ENCODE measurements at places on chromosomes 6 and 20. TPM values are rescaled to one million over a fixed set of nuclear protein-coding genes. Genes with fewer than 3 reads are reported as not detected.
A peak's percentile ranks its signal among the peaks of the same experiment; 100 is the strongest.

SPATS1 gene
- not detected for polyA plus RNA-seq

GRCh38 chr6:82766476-82766875, 299.2 kb downstream of the UBE3D start:
- peak; percentile 8 for DNase-seq

ANKEF1 gene
- polyA plus RNA-seq = 0.06 TPM

GRCh38 chr6:148854096-148854495, 107.3 kb downstream of the UST start:
- DNase-seq = no peak

SLC29A1 gene
- 18.4 TPM for polyA plus RNA-seq

CDKN1A gene
- 856 TPM for polyA plus RNA-seq

SLC17A4 gene
- polyA plus RNA-seq = not detected

GRCh38 chr6:21507811-21508210, 85.7 kb upstream of the SOX4 start:
- no peak for DNase-seq

DNA sequence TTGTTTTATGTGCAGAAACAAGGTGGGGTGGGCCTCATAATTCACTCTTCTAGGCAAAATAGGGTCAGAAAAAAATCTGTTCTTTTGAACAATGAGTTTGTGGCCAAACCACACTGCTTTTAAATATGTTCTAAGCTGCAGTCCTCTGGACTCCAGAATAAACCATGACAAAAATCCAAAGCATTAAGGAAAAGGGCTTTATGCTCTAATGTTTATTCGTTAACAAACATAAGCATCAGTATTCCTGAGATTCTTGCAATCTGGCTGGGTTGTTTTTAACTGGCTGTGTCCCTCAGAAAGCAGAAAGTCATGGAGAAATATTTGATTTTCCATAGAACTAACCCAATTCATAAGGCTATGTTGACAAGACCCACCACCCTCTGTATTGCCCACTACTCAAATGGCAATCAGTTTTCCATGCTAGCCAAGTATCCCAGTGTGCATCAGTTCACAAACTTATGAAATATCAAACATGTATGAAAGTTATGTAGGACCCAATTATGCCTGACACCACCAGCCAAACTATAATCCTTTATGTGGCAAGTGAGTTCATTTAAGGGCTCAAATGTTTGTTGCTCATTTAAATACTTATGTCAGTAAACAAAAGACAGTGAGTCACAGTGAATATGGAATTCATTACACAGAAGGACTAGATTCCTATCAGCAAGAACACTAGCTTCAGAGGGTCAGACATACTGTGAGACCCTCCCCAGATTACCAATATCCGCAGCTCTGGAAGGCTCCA, 45.1 kb downstream of the PKHD1 start:
- no peak for DNase-seq

DPPA5 gene
- polyA plus RNA-seq = not detected

- DNase-seq = no peak
Measured at GRCh38 chr6:107290491-107290890, 168.9 kb downstream of the PDSS2 start.

DNA sequence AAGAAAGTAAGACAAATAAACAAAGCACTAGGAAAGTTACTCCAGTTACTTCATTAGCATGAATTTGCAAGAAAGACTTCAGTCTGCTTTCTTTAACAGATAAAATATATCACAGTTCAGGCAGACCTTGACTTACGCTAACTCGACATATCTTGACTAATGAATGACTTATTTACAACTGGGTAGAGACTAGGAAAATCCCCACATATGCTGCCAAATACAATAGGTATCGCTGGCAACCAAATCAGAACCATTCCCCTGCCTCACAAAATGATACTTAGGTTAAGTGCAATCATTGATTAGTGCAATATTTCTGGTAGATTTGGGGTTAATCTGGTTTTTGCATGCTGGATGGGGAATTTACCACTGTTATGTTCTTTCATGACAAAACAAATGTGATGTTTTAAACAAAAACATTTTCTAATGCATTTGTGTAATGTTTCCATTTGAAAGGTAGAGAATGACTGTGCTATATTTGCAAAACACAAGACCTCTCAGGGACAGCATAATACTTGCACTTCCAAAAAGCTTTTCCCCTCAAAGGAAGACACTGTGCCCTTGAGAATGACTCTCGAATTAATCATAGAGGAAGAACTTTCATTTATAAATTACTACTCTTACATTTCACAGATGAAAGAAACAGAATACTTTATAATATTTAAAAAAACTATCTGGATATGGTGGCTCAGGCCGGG, 101.6 kb downstream of the PRKN start:
- no peak for DNase-seq

GRCh38 chr20:58005581-58006345, 222.7 kb downstream of the ANKRD60 start:
- DNase-seq = no peak

ENPP1 gene
- 34.2 TPM for polyA plus RNA-seq

F13A1 gene
- polyA plus RNA-seq = not detected

DNA sequence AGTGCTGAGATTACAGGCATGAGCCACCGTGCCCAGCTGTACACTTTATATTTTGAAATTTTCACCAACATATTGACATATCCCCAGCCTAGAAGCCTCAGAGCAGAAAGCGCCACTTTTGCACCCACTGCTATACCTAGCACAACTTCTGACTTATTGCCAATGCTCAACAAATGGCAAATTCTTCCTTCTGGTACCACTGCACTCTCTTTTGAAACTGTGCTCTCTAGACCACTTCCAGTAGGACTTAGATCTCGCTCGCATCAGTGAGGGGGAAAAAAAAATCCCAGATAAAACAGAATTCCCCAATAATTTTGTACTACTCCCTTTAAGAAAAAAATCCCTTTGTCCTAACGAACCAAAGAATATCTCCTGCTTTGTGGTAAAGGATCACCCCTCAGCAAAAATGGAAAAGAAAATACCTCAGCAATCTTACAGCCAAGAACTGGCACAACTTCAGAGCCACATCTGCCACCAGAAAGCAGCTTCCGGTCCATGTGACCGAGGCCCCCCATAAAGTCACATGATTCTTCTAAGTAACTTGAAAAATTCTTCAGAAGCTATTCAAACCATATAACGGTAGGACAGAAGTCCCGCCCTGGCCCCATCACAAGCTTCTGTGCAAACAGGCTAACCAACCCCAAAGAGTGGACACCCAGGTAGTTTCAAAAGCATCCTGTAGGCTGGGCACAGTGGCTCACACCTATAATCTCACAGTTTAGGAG, 18.5 kb upstream of the IL17F start:
- DNase-seq = no peak

GRCh38 chr6:111912904-111913303, 39.7 kb upstream of the FYN start:
- DNase-seq = no peak

DNA sequence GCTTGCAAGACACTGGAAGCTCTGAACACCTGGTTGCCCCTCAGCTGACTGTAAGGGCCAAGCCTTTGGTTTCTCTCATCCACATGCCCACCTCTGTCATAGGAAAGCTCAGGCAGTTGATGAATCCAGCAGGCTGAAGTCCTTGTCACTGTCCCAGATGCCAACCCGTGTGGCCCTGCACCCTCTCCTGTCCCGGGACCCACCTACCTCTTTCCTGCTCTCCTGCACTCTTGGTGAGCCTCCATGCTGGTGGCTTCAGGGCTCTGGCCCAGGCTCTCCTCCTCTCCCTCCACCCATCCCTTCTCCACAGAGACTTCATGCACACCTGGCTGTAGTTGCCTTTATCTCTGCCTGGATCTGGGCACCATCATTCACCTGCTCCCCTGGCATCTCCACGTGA, 4.0 kb upstream of the GID8 start:
- DNase-seq = no peak

DNA sequence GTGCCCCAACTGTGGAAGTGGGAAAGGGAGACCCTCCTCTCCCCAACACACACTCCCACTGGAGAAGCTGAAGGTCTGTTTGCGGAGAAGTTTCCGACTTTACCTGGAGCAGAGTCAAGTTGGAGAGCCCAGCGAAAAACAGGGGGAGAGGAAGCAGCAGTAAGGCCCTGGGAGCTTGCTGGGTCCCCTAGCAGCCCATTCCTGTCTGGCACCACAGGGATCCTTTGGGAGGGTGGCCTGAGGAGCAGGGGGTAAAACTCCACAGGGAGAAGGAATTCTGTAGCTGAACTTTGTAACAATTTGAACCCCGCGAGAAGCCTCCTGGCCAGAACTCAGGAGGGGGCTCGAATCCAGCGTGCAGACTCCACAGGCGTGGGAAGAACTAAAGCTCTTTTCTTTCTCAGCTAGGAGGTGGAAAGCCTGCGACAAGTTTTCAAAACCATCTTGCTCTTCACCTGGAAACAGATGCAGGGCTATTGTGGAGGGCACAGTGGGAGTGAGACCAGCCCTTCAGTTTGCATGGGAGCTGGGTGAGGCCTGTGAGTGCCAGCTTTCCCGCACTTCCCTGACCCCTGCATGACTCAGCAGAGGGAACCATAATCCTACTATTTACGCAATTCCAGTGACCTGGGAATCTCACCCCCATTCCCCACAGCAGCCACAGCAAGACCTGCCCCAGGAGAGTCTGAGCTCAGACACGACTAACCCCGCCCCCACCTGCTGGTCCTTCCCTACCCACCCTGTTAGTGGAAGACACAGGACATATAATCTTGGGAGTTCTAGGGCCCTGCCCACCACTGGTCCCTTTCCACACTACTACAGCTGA, 25.8 kb downstream of the SERPINB9 start:
- DNase-seq = no peak

RNF217 gene
- 3.2 TPM for polyA plus RNA-seq

FNDC11 gene
- 0.15 TPM for polyA plus RNA-seq

TBX18 gene
- polyA plus RNA-seq = 5.1 TPM

GRCh38 chr20:64137598-64138031, 26.6 kb upstream of the MYT1 start:
- no peak for DNase-seq

AVP gene
- polyA plus RNA-seq = not detected

GRCh38 chr6:22954749-22955385, 385.5 kb downstream of the HDGFL1 start:
- DNase-seq = peak; percentile 2

- DNase-seq = no peak
Measured at GRCh38 chr6:38678178-38678760, 24.7 kb downstream of the GLO1 start.

THEMIS gene
- 0.33 TPM for polyA plus RNA-seq

CNR1 gene
- polyA plus RNA-seq = not detected

GRCh38 chr6:113380591-113380990, 476.6 kb upstream of the MARCKS start:
- DNase-seq = no peak

DNA sequence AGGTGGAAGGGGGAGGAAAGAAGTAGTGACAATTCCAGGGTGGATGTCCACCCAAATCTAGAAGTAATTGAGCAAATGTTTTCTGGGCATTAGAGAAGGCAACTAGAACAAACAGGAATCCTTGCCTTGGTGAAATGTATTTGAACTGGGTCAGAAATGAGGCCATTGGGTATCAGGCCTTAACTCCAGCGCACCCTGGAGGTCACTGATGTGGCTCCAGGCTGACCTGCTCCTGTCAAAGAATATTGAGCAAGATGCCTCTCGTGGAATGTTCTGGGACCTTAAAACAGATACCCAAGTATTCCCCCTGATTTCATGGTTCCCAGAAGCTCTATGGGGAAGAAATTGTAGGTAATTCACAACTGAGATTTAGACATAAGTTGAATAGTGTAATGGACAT, 6.9 kb downstream of the HLA-DPB1 start:
- DNase-seq = peak; percentile 67

GRCh38 chr6:89984926-89985750, 90.9 kb downstream of the GJA10 start:
- DNase-seq = peak; percentile 61

- no peak for DNase-seq
Measured at GRCh38 chr6:54102238-54102637, 9.0 kb upstream of the MLIP start.

- DNase-seq = no peak
Measured at GRCh38 chr20:59942245-59942644, 2.1 kb downstream of the FAM217B start.

GJE1 gene
- not detected for polyA plus RNA-seq

DNA sequence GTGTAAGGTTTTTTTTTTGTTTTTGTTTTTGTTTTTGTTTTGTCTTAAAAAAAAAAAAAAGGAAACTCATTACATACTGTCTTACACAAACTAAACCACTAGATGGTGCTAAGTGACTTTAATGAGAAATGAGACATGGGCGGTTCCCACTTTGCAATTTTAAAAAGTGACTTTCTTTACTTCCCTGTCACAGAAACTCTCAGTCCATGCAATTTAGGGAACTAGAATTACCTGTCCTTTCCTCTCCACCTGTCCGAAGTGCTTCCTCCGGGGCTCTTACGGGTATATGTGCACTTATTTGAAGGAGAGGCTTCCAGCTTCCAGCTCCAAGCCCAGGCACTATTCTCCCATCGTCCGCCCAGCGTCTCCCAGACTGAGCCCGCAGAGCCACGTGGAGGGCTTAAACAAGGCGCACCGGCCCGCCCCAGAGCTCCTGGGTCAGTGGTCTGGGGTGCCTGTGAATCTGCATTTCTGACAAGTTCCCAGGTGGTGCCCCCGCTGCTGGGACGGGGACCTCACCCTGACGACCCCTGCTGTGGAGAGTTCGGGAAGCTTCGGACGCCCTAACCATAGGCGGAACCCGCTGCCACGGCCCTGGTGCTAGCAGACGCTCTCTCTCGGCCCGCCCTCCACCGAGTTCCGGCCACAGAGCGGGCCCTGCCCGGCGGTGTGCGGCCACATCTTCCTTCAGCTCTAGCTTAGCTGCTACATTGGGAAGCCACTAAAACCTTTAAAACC, 26.1 kb downstream of the BFSP1 start:
- DNase-seq = peak; percentile 80

DNA sequence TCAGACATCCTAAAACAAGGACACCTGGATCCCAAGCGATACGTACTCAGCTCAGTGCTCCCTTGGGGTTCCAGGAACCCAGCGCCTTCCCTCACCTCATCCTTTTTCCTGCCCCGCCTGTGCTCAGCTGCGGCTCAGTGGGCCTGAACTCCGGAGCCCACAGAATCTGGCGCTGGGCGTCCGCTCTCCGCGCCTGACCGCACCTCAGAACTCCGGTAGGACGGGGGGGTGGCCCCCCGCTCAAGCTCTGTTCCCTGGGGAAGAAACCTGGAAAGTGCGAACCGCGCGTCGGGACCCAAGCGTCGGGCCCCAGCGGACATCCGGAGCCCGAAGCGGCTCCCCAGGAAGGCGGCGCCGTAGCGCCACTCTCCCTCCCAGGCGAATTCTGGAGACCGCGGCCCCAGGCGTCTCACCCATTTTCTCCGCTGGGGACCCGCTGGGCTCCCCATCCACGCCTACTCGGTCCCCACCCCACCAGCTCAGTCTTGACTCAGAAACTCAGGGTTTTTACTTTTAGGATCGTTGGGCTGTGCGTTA, 336 bp upstream of the LY6G5C start:
- DNase-seq = peak; percentile 79

LRRN4 gene
- not detected for polyA plus RNA-seq

LCA5 gene
- 4.0 TPM for polyA plus RNA-seq

GRCh38 chr6:132725471-132725870, 11.6 kb upstream of the VNN1 start:
- no peak for DNase-seq

GRCh38 chr6:132483779-132484679, 28.9 kb downstream of the STX7 start:
- peak; percentile 80 for DNase-seq
